Activated CD4-positive, alpha-beta T cell treated with anti-CD3 and anti-CD28 coated beads, Interleukin-2, amount 50 U/mL, for 24 hours (primary cell): ENCODE measurements at places on chromosomes 4 and X.

DNA sequence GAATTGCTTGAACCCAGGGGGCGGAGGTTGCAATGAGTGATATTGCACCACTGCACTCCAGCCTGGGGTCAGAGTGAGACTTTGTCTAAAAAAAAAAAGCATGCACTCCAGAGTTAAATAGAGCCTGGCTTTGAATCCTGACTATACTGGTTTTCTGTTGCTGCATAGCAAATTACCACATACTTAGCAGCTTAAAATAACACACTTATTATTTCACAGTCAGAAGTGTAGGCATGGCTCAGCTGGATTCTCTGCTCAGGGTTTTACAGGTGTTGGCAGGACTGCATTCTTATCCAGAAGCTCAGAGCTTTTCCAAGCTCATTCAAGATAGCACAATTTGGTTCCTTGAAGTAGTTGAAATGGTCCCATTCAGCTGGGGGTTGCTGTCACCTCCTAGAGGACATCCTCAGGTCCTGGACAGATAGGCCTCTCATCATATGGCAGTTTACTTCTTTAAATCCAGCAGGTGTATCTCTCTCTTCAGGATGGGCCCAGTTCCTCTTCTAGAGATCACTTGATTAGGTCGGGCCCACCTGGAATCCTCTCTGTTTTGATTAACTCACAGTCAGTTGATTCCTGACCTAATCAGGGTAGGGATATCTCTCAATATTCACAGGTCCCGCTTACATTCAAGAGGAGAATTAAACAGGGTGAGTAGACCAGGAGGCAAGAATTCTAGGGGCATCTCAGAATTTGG, 26.8 kb downstream of the DOCK11 start:
- no peak for DNase-seq

- no peak for DNase-seq
These were observed 45.2 kb upstream of the BMP15 start for GRCh38 chrX:50865311-50865710.

GRCh38 chr4:53527326-53527725, 64.0 kb downstream of the LNX1 start:
- DNase-seq, result no peak

DNA sequence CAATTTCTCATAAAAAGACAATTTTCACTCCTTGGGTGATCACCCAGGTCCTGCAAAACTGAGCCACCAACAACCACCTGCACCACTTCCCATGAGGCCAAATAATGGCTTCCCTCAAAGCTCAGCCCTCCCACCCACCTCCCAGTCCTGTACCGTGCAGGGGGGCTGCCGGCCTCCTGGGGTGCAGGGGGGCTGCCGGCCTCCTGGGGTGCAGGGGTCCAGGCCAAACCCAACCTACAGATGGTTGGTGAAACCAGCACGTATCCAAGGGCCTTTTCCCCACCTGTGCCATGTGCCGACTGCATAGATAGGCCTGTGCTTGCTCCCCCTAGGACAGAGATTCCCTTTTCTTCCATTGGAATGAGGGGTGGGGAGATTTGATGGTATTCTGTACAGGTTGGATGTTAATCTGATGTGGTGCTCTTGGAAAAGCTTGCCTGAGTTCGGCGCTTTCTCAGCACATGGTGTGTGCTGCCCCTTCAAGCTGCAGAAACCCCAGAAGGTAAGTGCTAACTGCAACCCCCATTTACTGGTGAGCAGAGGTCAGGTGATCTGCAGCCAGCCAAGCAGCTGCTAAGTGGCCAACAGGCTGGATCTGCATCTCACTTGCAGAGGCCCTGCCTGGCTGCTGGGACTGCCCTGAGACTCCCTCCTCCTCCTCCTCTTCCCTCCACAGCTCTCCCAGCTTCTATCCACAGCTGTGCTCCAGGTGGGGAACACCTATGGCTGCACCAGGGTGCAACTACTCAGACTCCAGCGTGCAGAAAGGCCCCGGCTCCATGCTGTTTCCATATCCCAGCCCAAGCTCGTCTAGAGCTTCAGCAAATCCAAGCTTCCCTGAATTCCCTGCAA, 38.8 kb downstream of the FRG1 start:
- DNase-seq, result no peak

- no peak for DNase-seq
These were observed 92.6 kb downstream of the TSPAN5 start for GRCh38 chr4:98565681-98566301.

DNA sequence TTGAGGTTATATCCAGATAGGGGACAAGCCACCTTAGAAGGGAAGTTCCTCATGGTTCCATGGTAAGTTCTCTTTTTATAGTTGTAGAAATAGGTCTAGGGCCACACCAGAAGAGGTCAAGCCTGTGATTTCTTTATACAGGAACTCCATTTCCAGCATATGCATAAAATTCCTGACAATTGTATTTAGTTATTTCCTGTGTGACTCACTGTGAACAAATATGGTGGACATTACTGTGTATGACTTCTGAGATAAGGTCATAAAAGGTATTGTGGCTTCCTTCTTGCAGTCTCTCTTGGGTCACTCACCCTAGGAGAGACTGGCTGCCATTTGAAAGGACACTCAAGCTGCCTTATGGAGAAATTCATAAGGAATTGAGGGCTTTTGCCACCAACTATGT, 2.2 kb upstream of the C4orf36 start:
- no peak for DNase-seq

GRCh38 chr4:184148738-184149637, 68.7 kb downstream of the ENPP6 start:
- no peak for DNase-seq

GRCh38 chrX:44889824-44890223, 16.8 kb downstream of the KDM6A start:
- DNase-seq, result no peak

GRCh38 chr4:92477298-92477697, 173.5 kb downstream of the GRID2 start:
- DNase-seq, result no peak

GRCh38 chrX:119389871-119390501, 9.2 kb upstream of the SLC25A43 start:
- DNase-seq, result no peak

GRCh38 chr4:146763560-146763959, 124.9 kb downstream of the POU4F2 start:
- DNase-seq, result no peak

DNA sequence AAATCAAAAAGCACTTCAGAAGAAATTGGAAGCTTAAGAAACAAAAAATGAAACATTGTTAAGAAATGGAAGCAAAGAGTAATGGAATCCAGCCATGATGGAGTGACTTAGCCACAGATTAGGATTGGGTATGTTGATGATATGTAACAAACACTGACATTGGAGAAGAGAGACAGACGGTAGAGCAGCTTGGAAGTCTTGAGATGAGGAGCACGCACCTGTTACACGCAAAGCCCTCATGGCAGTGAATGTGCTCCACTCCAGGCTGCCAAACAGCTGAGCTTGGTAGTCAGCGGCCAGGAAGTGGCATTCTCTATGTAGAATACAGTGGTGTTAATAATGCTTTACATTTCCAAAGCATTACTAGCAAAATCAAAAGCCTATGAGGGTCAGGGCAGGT, 56.9 kb upstream of the GPRIN3 start:
- DNase-seq, result no peak

DNA sequence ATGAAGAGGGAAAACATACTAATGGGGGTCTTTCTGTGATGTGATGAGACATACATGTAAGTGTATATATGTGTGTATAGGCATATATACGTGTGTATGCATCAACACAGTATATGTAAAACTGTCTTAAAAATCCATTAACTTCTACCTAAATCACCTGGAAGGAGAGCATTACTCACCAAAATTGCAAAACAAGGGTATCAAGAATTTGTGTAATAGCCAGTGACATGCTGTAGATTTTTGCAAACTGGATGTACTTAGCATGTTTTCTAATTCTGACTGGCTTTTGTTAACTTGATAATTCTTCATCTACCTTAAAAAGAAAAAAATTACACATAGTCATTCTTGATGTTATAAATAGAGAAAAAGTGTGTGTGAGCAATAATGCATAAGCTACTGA, 104.7 kb downstream of the PRRG1 start:
- DNase-seq, result no peak

DNA sequence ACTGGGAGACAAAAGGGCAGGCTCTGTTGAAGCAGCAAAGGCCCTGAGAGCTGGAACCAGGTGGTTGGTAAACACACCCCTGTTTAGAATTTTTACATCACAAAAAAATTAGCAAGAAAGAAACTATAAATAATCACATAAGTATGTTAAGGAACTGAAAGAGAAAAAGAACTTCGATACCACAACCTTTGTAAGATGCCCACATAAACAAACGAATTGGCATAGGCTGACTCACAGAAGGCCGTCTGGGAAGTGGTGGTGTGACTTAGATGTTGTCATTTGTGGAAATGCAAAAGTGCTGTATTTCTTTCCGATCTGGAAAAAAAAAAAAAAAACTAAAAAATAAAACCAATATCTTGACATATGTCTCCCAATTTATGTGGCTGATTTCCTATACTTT, 235.1 kb downstream of the USP46 start:
- no peak for DNase-seq

- no peak for DNase-seq
These were observed 6.9 kb downstream of the SLC39A8 start for GRCh38 chr4:102338405-102338804.

DNA sequence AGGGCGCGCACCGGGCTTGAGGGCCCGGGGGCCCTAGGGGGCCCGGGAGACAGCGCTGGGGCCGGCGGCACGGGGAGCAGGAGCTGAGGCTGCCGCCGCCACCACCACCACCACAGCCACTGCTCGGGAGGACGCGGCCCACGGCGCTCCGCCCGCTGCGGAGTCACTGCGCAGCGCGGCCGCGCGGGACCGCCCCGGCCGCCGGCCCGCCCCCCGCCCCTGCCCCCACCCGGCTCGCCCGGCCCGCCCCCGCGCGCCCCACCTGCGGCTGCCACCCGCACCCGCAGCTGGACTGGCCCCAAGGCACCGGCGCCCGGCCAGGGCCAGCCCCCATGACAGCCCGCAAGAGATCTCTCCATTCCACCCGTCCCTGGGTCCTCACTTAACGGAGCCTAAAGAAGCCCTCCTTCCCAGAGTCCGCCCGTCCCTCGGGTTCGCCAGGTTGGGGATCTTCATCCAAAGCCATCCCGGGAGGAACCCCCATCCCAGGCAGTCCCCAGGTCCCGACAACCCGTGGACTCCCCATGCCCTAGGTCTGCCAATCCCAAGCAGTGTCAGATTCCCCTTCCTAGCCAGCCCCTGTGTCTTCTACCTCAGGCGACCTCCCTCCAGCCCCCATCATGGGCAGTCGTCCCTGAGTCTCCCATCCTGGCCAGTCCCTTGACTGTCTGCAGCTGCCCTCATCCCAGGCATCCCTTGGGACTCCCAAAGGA, 40.0 kb upstream of the IQSEC2 start:
- no peak for DNase-seq

GRCh38 chrX:13691841-13692371, 3.0 kb downstream of the RAB9A start:
- no peak for DNase-seq

DNA sequence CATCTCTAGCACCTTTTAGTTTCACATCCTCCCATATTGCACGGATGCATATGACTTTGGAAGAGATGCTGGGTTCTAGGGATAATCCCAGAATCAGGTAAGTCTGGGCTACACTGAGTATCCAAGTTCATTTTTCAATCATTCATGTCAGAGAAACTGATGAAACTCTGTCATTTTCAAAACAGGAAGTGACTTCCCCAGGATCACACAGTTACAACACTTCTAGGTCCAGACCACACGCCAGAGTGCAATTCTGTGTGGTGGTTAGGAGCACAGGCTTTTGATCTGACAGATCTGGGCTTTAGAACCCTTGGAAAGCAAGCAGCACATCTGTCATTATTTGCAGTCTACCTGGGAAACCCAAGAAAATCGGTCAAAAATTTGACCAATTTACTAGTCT, 52.1 kb upstream of the CDKN2AIP start:
- no peak for DNase-seq

DNA sequence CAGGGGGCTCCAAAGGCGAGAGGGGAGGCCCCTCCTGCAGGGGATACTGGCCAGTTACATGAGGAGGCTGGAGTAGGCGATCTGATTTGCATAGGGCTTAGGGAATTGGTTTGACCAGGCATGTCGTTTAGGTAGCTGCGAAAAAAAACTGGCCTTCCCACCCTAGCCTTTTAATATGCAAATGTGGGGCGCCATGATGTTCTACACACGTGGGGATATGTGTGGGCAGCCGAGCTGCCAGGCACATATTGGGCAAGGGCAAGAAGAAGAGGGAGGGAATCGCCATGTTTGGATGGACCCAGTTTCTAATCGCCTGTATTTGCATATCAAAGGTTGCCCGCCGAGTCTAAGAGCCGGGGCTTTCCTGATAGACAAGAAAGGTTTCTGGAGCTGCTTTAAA, 121.3 kb downstream of the PRKX start:
- DNase-seq, result no peak

DNA sequence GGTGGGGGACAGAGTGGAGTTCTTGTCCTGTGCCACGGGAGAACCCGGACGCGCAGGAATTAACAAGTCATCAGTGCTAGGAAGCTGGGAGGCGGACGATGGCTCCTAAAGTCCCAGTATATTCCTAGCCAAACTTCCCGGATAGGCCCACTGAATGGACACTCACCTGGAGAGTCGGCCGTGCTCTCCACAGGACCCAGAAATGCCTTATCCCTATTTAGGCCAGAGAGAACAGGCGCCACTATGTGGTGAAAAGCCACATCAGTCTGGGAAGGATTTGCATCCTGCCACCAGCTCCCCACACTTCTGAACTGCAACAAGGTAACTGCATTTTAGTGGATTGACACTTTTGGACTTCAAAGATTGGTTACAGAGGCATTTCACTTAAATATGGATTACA, 1.1 kb downstream of the CFAP299 start:
- no peak for DNase-seq

- DNase-seq, result no peak
These were observed 872.1 kb downstream of the PCDH7 start for GRCh38 chr4:31592293-31592692.

GRCh38 chr4:41568363-41568762, 30.4 kb downstream of the LIMCH1 start:
- DNase-seq, result no peak

GRCh38 chr4:151439320-151439719, 30.3 kb downstream of the FHIP1A start:
- no peak for DNase-seq

- no peak for DNase-seq
These were observed 1.9 kb upstream of the FRYL start for GRCh38 chr4:48781968-48782367.

DNA sequence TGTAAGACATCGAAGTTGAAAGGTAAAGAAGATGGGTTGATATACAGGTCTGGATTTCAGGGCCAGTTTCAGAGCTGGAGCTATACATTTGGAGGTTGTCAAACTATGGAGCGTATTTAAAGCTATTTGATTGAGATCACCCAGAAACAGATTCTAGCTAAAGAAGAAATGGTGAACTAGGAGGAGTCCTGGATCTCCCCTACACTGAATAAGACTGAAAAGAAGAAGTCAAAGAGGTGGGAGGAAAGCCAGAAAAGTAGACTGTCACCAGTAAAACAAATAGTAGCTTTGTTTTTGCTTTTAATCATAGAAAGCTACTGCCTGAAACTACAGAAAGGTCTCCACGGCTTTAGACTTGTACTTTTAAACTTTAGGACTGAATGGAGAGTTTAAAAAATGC, 5.0 kb upstream of the NDP start:
- no peak for DNase-seq
